Endothelial cell of umbilical vein (primary cell): ENCODE measurements at places on chromosomes 4 and X.
A peak's percentile ranks its signal among the peaks of the same experiment; 100 is the strongest.

- no peaks in the 10 kb centered on the region for H3K27me3 ChIP-seq
- no peak overlapping the region for H3K27ac ChIP-seq
- no peak for DNase-seq
Observed at GRCh38 chr4:177901786-177902185, 459.5 kb upstream of the AGA start.

DNA sequence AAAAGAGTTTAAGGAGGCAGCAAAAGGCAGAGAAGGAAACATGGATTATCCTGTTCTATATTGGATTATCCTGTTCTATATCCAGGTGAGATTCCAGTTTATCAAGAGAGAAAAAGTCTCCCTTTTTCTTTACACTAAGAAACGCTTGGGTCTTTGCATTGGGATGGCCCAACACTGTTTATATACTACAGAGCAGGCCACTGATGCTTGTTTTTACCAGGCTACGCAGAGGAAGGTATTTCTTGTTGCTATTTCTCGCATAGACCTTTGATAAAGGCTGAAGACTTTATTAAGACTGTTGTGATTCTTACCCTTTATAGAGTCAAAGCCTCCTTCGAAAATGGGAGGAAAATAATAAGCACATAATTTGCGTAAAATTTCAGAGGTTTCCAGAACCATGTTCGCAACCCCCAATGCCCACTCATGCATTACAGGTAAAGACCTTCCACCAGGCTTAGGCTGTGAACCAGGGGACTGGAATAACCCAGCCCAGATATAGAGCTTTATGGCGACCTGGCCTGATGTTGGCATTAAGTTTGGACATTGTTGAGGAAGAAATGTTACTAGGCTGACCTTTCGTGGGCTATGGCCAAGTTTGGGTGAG is 218.3 kb downstream of the PTTG2 start:
- H3K4me3 ChIP-seq = no peak overlapping the region
- no peak for DNase-seq
- H3K4me1 ChIP-seq = peaks cover 18% of the 10 kb centered on the region
- H3K27ac ChIP-seq = no peak overlapping the region

- DNase-seq = peak; percentile 78
- H3K27me3 ChIP-seq = no peaks in the 10 kb centered on the region
- no peak overlapping the region for H3K4me3 ChIP-seq
- no peak overlapping the region for H3K27ac ChIP-seq
- peaks cover 3% of the 10 kb centered on the region for H3K4me1 ChIP-seq
Observed at GRCh38 chr4:21097026-21097425, 396.8 kb downstream of the PACRGL start.

GRCh38 chr4:55173580-55173979 is 48.2 kb upstream of the KDR start:
- no peaks in the 10 kb centered on the region for H3K36me3 ChIP-seq
- no peak overlapping the region for H3K4me3 ChIP-seq
- peaks cover 65% of the 10 kb centered on the region for H3K4me1 ChIP-seq
- H3K27ac ChIP-seq = peak overlapping the region; percentile 100

GRCh38 chr4:173074501-173074946 is 94.1 kb upstream of the GALNT7 start:
- no peak overlapping the region for H3K27ac ChIP-seq
- no peaks in the 10 kb centered on the region for H3K27me3 ChIP-seq
- H3K4me1 ChIP-seq = no peaks in the 10 kb centered on the region
- no peak for DNase-seq

- H3K27me3 ChIP-seq = no peaks in the 10 kb centered on the region
- no peaks in the 10 kb centered on the region for H3K36me3 ChIP-seq
- no peaks in the 10 kb centered on the region for H3K4me1 ChIP-seq
- H3K4me3 ChIP-seq = no peak overlapping the region
- DNase-seq = no peak
Observed at GRCh38 chr4:53583513-53583912, 7.8 kb downstream of the LNX1 start.

- H3K4me1 ChIP-seq = no peaks in the 10 kb centered on the region
- DNase-seq = no peak
- H3K4me3 ChIP-seq = no peak overlapping the region
- H3K36me3 ChIP-seq = no peaks in the 10 kb centered on the region
- no peaks in the 10 kb centered on the region for H3K27me3 ChIP-seq
Observed at GRCh38 chr4:170234800-170235199, 145.0 kb upstream of the AADAT start.

GRCh38 chrX:133956570-133957340 is 28.6 kb downstream of the GPC3 start:
- no peak overlapping the region for H3K4me3 ChIP-seq
- H3K36me3 ChIP-seq = no peaks in the 10 kb centered on the region
- no peaks in the 10 kb centered on the region for H3K4me1 ChIP-seq
- no peak for DNase-seq
- H3K27me3 ChIP-seq = no peaks in the 10 kb centered on the region
- no peak overlapping the region for H3K27ac ChIP-seq

GRCh38 chrX:105167233-105167632 is 53.3 kb downstream of the TEX13A start:
- no peak overlapping the region for H3K27ac ChIP-seq
- no peaks in the 10 kb centered on the region for H3K27me3 ChIP-seq
- H3K36me3 ChIP-seq = no peaks in the 10 kb centered on the region
- no peak overlapping the region for H3K4me3 ChIP-seq

GRCh38 chr4:184514121-184514988 is 40.0 kb upstream of the IRF2 start:
- peak; percentile 48 for DNase-seq
- H3K4me1 ChIP-seq = peaks cover 4% of the 10 kb centered on the region
- H3K4me3 ChIP-seq = no peak overlapping the region
- no peaks in the 10 kb centered on the region for H3K36me3 ChIP-seq

DNA sequence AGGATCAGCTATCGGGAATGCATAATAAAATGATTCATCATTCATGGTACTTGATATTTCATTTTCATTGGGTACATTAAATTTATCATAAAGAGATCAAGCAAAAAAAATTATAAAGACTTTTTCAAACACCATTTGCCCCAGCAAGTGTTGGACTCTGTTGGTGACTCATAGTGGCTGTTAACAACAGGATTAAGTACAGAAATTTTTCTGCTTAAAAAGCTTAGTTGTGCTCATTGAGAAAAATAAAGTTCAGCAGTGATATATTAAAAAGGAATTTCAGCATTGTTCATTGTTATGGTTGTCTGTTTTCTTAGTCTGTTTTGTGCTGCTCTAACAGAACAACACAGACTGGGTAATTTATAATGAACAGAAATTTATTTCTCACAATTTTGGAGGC is 86.2 kb upstream of the PCDH10 start:
- H3K36me3 ChIP-seq = no peaks in the 10 kb centered on the region
- no peak overlapping the region for H3K4me3 ChIP-seq

DNA sequence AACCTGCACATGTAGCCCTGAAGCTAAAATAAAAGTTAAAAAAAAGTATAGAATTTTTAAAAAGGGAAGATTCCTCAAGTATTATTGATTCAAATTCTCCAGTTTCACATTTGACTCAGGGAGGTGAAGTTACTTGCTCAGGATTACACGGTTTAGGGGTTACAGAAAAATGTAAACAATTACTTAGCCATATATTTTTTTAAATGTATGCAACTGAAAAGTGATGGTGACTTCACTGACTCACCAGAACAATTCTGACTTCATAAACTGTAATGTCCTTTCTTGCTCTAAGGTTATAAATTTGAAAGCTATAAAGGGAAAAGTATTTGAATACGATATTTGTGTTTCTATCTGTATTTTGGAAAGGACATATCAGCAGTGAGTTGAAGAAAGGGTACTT is 371.2 kb downstream of the SPRY1 start:
- H3K36me3 ChIP-seq = no peaks in the 10 kb centered on the region
- H3K4me3 ChIP-seq = no peak overlapping the region
- H3K27ac ChIP-seq = no peak overlapping the region
- no peaks in the 10 kb centered on the region for H3K27me3 ChIP-seq
- DNase-seq = no peak
